ENCODE measurements at places on chromosomes 11 and 22. TPM values are rescaled to one million over a fixed set of nuclear protein-coding genes. Genes with fewer than 3 reads are reported as not detected.

The MGAT3 gene
- 0.99 TPM for total RNA-seq

The TIGD3 gene
- total RNA-seq: not detected

The KRTAP5-9 gene
- total RNA-seq: not detected

DNA sequence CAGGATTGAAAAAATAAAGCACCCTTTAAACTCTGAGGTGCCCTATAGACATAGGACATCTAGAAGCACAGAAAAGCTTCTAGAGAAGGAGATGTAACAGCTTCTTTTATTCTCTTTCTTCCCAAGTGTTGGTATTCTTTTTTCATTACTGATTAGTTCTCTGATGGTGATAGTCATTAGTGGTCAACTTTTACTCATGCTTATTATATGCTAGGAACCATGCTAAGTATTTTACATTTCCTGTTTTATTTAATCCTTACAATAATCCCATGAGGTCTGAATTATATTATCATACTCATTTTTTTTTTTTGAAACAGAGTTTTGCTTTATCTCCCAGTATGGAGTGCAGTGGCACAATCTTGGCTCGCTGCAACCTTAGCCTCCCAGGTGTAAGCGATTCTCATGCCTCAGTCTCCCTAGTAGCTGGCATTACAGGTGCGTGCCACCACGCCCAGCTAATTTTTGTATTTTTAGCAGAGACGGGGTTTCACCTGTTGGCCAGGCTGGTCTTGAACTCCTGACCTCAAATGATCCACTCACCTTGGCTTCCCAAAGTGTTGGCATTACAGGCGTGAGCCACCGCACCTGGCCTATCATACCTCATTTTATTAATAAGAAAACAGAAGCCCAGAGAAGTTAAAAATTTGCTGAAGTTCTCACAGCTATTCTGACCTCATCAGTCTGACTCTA is 3.0 kb downstream of the C11orf52 start:
- DNase-seq: no peak

DNA sequence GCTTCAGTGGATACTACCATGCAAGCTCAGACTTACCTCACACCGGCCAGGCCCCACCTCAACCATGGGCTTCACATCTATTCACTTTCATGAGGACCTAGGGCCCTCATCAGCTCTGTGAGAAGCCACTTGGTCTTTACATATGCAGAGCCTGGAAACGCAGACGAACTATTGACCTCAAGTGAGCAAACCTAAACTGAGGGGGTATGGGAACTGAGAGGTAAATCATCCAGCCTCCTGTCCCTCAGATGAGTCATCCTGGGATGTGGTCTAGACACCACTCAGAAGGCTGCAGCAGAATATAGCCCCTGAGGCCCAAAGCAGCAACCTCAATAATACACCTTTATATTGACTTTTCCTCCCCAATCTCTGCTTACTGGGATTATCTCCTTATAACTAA is 578.0 kb downstream of the INSC start:
- DNase-seq: no peak

GRCh38 chr22:32342977-32343376 is 14.7 kb upstream of the RFPL3 start:
- no peak for DNase-seq

GRCh38 chr22:21703684-21704316 is 31.8 kb downstream of the YPEL1 start:
- DNase-seq: no peak

DNA sequence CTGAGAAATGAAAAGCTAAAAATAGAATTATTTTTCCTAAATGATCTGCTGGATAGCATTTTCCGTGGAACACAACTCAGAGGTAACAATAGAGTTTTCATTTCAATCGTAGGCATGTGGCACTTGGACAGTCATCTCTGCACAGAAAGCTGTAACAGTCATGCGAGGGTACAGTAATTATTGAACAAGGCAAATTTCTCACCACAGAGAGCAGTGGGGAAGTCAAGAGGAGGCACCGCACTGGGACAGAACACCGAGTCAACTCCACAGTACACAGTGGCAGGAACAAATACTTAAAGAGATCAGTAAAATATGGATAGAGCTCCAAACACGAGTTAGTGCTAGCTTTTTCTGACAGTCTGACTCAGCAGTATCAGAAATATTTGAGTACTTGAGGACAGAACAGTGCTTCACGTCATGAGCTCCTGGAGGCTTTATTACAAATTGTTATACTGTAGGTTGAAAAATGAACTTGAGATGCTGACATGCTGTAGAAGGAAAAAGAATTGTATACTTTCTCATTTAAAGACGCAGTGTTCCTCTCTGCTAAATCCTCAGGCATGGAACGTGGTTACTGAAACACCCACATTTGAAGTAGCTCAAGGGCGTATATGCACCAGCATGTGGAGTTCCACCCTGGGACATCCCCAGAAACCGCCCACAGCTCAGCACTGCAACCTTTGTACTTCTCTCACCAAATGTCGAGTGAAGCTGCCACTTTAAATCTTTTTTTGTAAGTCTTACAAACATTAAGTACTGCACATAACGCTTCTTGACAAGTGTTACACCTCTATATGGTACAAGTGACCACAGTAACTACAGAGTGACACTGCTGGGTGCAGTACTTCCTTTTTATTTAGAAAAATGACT is 27.4 kb upstream of the YPEL1 start:
- DNase-seq: no peak

- DNase-seq: no peak
Observed at GRCh38 chr11:13042873-13043342, 33.8 kb downstream of the RASSF10 start.

DNA sequence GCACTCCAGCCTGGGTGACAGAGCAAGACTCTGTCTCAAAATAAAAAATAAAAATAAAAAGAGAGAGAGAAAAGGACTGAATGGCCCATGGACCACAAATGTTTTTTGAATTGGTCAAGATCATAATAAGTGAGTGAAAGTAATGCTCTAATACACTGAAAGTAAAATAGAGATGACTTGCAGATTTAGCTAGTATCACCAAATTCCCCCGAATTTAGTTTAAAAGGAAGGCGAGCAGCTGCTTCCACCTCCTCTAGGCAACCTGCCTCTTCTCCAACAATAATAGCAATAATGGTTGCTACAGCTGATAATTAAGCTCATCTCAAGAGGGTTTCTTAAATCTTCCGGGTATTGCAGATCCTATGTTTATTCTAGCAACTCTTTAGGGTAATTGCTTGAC is 36.8 kb downstream of the CELF1 start:
- no peak for DNase-seq

DNA sequence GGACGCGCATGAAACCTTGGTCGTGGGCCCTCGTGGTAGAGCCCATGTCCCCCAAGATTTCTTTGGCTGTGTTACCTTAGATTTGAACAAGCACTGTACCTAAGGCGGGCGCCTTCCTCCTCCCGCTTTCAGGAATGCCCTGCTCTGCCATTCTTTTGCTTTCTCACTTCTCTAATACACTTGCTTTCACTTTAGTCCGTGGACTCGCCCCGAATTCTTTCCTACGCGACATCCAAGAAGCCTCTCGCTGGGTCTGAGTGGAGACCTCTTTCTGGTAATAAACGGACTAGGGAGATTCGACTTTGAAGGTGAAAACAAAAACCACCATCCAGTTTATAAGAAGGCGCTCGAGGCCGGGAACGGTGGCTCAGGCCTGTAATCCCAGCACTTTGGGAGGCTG is 1.2 kb upstream of the NUP50 start:
- DNase-seq: no peak
